ENCODE measurements at places on chromosomes 11 and 22.

DNA sequence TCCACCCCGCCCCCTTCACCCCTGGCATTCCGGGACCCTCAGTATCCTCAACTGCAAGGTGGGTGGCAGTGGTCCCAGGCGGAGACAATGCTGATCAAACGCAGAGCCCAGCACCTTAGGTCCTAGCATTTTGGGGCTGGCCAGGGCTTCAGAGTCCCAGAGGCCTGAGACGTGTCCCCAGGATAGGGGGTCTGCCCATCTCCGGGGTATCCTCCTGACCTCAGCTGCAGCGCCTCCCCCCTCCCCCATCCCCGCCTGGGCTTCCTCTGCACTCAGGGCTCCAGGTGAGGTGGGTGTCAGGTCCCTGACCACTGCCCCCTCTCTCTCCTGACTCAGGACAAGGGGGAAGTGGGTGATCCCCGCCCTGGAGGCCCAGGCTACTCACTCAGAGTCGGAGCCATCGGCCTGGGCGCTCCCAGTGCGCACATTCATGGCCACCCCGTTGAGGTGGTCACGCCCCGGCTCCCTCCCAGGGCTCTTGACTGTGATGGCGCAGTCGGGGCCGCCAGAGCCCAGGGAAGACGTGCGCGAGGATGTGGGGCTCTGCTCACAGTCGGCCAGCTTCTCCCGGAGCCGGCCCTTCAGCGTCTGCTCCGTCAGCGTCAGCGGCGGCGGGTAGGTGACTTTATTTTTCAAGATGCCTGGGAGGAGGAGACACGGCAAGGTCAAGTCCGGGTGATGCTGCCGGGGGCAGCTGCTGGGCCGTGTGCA is 28.3 kb downstream of the TRMU start:
- DNase-seq = no peak

GRCh38 chr11:131924457-131925201 is 554.2 kb downstream of the NTM start:
- no peak for DNase-seq

DNA sequence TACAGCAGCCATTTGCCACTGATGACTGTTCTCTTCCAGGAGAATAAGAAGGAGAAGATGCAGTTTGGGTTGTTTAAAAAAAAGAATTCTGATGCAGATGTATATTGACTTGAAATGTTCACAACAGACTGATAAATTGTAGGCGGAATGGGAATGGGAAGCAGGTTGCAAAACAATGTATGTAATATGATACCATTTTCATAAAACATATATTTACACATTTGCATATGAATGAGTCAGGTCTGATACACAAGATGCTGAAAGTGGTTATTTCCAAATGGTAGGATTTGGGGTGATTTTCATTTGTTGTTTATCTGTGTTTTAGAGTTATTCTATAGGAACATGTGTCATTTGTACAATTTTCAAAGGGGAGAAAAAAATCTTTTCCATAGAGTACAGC is 9.0 kb upstream of the RCN1 start:
- DNase-seq = no peak

DNA sequence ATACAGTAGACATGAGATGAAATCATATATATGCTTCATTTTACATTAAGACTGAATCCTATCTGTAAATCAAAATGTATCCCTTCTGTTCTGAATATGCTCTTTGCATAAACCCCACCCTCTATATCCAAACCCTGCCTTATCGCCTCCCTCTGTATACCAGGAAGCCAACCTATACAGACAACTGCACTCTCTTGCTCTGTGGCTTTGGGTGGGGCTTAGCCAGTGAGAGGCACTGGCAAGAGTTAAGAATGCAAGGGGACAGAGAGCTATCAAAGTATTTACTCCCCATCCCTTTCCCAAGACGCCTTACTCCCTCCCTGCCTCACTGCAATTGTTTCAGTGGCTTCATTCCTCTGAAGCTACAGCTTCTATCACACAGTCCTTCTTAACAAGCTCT is 309.8 kb downstream of the TTC28 start:
- no peak for DNase-seq

DNA sequence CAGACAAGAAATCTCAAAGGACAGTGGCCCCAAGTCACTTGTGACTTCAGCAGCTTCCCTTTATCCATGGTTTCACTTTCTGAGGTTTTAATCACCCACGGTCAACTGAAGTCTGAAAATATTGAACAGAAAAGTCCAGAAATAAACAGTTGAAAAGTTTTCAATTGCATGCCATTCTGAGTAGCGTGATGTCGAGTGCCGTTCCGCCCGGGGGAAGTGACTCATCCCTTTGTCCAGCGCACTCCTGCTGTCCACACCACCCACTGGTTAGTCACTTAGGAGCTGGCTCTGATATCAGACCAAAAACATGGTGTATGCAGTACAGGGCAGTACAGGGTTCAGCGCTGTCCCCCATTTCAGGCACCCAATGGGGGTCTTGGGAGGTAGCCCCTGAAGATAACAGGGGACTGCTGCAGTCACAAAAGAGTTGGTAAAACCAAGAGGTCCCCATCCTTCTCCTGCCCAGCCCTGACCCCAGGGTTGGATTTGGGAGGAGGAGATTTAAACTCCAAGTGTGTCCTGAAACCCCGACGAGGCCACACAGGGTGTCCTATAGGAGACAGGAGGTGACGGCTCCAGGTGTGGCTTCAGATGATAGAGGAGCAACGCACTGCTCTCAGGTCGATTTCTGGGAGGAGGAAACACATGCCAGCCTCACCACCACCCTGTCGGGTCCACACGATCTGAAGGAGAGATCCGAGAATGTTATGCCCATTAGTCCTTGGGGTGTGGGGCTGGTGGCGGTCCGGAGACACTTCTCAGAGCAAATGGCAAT is 390.1 kb downstream of the CTTN start:
- DNase-seq = no peak

GRCh38 chr11:94184846-94185245 is 56.2 kb downstream of the PANX1 start:
- no peak for DNase-seq

GRCh38 chr22:24118689-24119384 is 62.5 kb upstream of the SUSD2 start:
- DNase-seq = no peak

- no peak for DNase-seq
Measured at GRCh38 chr22:40486962-40487602, 116.7 kb downstream of the SGSM3 start.

Data from GM10248 (cell line).